ENCODE measurements at places on chromosomes 5 and 9.

- DNase-seq, result no peak
Observed at GRCh38 chr5:108560166-108560565, 178.3 kb upstream of the FBXL17 start.

DNA sequence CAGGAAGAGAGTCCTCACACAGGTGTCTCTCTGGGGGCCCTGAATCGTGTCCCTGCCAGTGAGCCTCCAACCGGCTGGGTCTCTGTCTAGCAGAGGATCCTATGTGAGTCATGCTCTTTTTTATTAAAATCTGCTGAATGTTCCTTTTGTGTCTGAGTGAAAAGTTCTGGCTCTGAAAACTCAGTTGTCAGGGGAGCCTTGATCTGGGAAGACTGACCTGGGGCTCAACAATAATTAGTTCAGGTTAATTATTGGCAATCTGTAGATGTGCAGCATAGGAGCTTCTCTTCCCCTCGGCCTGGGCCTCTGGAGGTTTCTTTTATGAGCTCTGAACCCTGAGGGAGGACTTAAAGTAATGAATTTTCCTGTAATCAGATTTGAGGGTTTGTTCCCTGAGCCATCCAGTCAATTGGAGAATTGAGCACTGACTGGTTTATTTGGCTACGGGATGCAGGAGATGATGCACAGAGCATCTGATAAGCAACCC is 45.2 kb downstream of the ALG2 start:
- DNase-seq, result peak; percentile 53

DNA sequence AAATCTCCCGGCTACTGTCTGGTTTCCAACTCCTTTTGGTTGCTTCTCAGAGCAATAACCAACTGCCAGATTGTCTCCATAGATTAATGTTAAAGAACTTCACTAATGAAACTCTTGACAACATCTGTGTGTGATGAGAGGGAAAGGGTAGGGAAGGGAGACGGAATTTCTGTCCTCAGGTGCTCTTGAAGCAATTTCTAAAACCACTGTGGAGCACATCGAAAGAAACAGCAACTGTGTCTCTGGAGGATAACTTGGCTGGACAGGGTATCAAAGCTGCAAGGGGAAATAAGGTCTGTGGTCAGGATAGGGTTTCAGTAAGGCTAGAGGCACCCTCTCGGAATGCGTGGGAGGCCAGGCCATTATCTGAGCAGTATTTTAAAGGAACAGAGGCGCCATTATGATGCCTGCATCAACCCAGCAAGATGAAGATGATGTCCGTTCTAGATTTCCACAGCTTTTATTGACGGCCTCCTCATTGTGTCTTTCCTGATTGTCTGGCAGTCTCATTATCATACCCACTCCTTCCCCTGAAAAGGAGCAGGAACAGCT is 76.6 kb downstream of the RORB start:
- DNase-seq, result no peak

- no peak for DNase-seq
Observed at GRCh38 chr9:123359106-123359505, 3.1 kb downstream of the CRB2 start.

- DNase-seq, result no peak
Observed at GRCh38 chr5:158463938-158464337, 605.0 kb upstream of the CLINT1 start.

GRCh38 chr5:34685485-34686165 is 29.5 kb downstream of the RAI14 start:
- DNase-seq, result peak; percentile 81

GRCh38 chr9:12065050-12065449 is 628.1 kb upstream of the TYRP1 start:
- DNase-seq, result no peak

- no peak for DNase-seq
Observed at GRCh38 chr9:15353892-15354291, 46.9 kb upstream of the TTC39B start.

- peak; percentile 85 for DNase-seq
Observed at GRCh38 chr5:89117124-89117644, 234.2 kb upstream of the MEF2C start.

- DNase-seq, result no peak
Observed at GRCh38 chr9:120212153-120212852, 367.7 kb downstream of the CDK5RAP2 start.

DNA sequence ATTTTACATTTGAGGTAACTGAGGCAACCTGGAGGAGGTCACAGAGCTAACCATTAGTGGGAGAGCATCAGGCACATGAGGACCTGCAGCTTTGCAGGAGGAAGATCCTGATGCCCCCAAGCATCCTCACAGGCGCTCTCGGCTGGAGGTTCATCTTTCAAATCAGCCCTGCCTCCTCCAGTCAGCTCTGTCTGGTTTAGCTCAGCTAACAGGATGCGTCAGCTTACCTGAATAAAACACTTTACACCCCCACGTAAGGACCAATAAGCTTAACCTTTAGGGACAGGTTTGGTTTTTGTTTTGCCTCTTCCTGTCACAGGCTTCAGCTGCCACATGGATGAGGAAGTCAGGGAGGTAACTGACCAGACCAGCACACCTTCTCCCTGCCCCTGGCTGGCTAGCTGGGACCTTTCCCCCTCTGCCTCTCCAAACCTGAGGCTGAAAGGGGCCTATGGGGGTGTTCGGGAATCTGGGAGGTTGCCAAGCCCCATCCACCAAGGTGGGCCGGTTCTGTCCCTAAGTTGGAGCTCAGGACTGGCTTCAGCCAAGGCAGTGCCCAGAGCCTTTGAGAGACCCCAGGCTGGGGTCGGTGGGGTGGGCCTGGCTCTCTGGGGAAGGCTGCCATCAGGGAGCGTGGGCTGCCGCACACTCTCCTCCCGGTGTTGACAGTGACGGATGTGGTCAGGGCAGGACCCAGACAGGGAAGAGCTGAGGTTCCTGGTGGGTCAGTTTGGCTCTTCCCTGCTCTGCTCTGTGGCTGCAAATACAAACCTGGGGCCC is 20.0 kb upstream of the FCN1 start:
- no peak for DNase-seq

DNA sequence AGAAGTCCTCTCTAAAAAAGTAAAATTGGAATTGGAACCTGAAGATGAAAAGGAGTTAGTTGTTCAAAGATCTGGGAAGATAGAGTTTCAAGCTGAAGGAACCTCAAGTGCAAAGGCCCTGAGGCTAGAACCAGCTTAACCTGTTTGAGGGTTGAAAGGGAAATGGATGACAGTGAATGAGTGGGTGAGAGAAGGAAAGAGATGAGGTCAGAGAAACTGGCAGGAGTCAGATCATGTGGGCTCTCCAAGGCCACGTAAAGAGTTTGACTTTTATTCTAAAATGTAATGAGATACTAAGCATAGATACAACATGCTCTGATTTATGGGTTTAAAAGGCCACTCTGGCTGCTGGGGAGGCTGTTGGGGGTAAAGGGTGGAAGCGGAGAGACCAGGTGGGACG is 2.5 kb upstream of the RAD23B start:
- peak; percentile 52 for DNase-seq

DNA sequence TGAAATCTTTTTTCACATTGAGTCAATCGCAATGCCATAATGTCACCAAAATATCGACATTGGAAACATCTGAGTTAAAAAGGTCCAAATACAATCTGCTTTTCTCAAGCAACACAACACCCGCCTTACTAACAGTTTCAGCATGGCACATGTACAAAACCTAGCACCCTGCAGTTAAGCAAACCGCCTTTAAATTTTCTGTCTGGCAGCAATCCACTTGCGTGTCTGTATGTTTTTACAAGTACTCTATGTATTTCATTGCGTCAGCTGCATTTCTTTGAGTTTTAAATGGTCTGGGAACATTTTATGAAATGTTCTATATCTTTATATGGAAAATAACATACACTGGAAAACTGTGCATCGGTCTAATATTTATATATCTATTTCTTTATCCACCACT is 134.6 kb downstream of the DENND1A start:
- DNase-seq, result no peak

- no peak for DNase-seq
Observed at GRCh38 chr5:33558489-33558888, 117.7 kb downstream of the TARS1 start.

DNA sequence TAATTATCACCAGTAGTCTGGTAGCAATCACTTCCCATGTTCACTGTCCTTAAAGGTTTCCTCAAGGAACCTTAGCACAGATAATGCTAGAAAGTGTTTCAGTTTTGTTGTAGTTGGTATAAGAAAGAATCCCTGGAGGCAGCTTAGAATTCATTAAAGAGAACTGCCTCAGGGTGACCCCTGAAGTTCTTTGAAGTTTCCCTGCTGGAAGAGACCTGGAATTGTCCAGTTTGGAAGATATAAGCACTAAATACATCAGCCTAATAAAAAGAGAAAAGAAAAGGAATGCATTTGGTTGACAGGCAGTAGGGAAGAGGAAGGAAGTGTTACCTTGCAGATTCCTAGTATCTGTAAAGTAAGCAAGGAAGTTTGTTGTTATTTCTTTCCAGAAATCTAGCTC is 999.6 kb upstream of the DMAC1 start:
- no peak for DNase-seq

DNA sequence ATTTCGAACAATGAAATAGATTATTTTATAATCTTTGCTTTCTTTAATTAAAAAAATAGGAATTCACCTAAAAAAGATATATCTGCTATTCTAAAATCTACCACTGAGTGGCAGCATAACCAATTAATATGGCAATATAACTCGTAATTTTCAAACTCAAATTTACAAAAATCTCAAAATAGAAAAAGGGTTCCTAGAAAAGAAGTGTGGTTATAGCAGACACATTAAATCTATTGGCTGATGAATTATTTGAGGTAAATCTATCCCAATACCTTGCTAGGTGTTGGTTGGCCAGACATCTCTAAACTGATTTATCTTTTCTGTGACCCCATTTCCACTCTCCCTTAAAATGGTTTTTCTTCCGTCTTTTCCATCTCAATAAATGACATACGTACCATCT is 30.2 kb upstream of the NRG2 start:
- peak; percentile 31 for DNase-seq

DNA sequence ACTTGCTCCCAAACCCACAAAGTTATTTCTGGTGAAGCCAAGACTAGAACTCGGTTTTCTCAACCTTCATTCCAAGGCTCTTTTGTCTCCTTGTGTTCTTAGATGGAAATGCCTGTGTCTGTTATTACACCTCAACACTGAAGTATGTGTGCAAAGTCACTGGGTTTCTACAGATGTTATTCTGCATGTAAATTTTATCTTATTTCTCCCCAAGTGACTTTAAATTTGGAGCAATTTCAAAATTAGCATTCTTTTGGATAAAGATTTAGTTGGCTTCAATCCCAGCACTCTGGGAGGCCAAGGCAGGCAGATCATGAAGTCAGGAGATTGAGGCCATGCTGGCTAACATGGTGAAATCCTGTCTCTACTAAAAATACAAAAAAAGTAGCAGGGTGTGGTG is 104.4 kb upstream of the GNA14 start:
- DNase-seq, result no peak

DNA sequence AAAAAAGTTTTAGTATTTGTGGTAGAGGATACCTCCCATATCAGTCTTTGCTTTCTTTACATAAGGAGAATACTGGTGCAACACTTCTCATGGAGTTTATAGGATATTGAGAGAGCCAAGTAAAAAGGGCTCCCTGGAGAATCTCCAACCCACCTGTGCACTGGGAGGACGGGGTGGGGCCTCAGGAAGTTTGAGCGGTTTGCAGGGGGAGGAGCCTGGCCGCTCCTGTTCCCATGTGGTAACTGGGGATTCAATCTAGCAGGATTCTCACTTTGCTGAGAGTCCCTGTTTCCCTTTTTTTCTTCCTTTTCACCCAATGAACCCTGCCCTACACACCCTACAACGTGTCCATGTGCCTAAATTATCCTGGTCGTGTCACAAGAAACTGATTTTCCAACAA is 82.8 kb downstream of the APTX start:
- DNase-seq, result no peak

DNA sequence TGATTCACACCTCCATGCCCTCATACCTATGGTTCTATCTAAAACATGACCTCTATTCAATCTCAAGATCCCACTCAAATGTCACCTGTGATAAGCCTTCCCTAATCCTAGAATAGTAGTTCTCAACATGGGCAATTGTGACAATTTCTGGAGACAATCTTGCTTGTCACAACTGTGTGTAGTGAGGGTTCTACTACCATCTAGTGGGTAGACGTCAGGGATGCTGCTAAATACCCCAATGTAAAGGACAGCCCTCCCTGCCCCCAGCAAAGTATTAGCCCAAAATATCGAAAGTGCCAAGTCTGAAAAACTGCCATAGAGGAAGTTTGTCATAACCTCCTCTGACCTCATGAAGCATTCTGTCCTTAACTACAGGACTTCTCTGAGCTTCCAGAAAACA is 32.0 kb downstream of the TBCA start:
- no peak for DNase-seq

GRCh38 chr9:131642496-131643083 is 97.3 kb downstream of the PRRT1B start:
- no peak for DNase-seq

GRCh38 chr5:58860680-58861079 is 277.8 kb downstream of the RAB3C start:
- DNase-seq, result no peak

- DNase-seq, result no peak
Observed at GRCh38 chr9:37336150-37336549, 86.3 kb upstream of the GRHPR start.

DNA sequence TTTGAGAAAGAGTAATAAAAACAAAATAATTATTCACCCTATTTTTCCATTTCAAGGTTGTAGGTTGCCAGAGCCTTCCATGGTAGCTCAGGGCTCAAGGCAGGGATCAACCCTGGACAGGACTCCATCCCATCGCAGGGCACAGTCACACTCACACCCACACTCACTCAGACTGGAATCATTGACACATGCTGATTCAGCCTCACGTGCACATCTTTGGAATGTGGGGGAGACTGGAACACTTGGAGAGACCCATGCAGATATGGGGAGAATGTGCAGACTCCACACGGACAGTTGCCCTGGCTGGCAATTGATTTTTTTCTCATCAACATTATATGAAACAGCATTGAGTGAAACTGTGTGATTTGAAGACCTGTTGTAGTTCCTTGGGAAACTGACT is 234.1 kb downstream of the ADGRV1 start:
- peak; percentile 60 for DNase-seq

- no peak for DNase-seq
Observed at GRCh38 chr5:26945901-26946300, 92.5 kb downstream of the CDH9 start.

DNA sequence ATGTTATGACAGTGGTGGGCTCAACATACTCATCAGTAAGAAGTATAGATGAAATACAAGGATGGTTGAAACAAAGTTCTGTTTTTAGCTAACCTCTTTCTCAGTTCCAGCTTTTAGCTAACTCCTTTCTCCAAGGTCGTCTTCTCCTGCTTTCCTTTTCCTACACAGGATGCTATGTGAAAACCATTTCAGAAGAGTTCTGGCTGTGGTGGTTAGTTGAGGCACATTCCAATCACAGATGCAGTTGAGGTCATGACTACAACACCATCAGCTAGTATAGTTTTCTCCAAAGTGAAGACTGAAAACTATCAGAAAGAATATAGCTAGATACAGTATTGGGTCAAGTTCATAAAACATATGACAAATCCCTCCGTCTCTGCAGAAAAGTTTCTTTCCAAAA is 477.7 kb upstream of the C9orf72 start:
- DNase-seq, result no peak

DNA sequence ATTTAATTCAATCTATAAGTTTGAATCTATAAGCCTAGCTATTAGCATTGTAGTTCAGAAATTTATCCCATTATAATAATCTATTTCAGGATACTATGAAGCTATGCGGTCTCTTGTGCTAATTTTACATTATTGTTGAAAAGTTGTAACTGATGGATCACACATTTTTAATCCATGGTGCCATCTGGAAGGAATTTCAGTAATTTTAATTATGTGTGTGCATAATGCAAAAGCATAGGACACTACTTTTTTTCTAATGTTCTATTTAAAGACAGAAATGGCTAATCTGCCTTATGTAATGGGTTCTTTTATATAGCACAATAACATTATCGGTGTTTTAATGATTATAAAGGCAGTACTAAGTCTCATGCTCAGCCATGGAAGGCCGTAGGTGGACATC is 90.6 kb downstream of the HOMER1 start:
- no peak for DNase-seq
